ENCODE measurements at places on chromosomes 6 and 20.
A peak's percentile ranks its signal among the peaks of the same experiment; 100 is the strongest.

DNA sequence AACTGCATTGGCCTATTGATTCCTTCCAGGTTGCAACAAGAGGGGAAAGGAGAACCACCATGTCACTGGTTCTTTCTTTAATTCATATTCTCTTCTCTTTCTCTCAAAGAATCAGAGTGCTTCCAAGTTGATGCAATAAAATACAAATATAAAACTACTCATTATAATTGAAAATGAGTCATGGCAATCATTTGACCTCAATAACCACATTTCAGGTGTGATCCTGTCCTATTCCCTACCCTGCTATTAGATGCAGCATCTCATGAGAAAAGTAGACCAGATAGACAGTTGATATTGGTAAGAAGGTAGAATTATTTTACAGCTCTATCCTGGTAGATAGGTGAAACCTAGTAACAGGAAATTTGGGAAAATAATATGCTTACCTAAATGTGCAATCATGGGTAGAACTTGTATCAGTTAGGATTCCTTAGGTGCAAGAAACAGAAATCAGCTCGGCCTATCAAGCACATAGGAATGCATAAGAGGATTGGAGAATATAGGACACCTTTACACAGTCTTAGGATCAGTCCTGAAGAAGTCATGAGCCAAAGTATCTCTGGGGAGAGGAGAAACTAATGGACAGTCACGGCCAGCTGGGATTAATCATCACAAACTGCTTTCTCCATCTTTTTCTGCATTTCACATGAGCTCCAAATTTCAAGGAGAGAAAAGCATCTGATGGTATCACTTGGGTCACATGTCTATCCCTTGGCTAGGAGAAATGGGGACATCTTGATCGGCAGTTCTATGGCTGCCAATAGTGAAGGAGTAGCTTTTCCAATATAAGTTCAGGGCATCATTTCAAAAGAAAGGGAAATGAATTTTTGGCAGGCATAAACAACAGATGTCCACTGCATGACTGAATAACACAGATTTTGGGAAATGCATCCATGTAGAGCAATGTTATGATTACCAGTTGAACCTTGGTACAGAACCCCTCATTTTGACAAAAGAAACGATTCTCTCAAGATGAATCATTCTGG, 19.3 kb upstream of the RNF146 start:
- H3K36me3 ChIP-seq, result no peaks in the 10 kb centered on the region
- H3K4me3 ChIP-seq, result no peak overlapping the region
- no peaks in the 10 kb centered on the region for H3K27me3 ChIP-seq
- no peaks in the 10 kb centered on the region for H3K4me1 ChIP-seq

- DNase-seq, result no peak
- no peak overlapping the region for H3K4me3 ChIP-seq
- H3K27ac ChIP-seq, result no peak overlapping the region
- H3K27me3 ChIP-seq, result no peaks in the 10 kb centered on the region
Observed at GRCh38 chr6:105645958-105646357, 243.1 kb upstream of the PREP start.

DNA sequence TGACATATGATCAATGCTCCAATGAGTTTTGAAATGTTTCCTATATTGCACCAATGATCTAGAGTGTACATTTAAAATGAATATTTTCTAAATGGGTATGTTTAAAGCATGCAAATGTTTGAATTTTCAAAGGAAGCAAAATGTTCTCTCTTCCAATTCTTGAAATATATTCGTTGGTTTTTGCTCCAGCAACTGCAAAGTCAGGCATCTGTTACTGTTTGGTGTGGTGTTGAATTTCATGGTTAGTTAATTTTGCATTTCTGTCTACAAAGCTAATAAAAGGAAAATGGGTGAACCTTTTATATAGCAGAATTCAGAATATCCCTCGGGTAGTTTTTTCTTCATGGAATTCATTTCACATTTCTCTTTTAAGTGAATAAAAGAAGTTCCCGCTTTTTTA, 1018.3 kb downstream of the GRIK2 start:
- H3K4me3 ChIP-seq, result no peak overlapping the region
- H3K27ac ChIP-seq, result no peak overlapping the region
- no peaks in the 10 kb centered on the region for H3K27me3 ChIP-seq
- H3K4me1 ChIP-seq, result no peaks in the 10 kb centered on the region
- no peak for DNase-seq

- no peak for DNase-seq
- no peaks in the 10 kb centered on the region for H3K36me3 ChIP-seq
- peaks cover 10% of the 10 kb centered on the region for H3K27me3 ChIP-seq
- H3K4me3 ChIP-seq, result no peak overlapping the region
- H3K4me1 ChIP-seq, result no peaks in the 10 kb centered on the region
Observed at GRCh38 chr20:48571949-48572847, 255.6 kb downstream of the PREX1 start.

- H3K4me1 ChIP-seq, result no peaks in the 10 kb centered on the region
- no peaks in the 10 kb centered on the region for H3K36me3 ChIP-seq
- no peak overlapping the region for H3K4me3 ChIP-seq
- DNase-seq, result no peak
- peak overlapping the region; percentile 43 for H3K27ac ChIP-seq
Observed at GRCh38 chr6:63476302-63476701, 96.0 kb upstream of the LOC128125822 start.

DNA sequence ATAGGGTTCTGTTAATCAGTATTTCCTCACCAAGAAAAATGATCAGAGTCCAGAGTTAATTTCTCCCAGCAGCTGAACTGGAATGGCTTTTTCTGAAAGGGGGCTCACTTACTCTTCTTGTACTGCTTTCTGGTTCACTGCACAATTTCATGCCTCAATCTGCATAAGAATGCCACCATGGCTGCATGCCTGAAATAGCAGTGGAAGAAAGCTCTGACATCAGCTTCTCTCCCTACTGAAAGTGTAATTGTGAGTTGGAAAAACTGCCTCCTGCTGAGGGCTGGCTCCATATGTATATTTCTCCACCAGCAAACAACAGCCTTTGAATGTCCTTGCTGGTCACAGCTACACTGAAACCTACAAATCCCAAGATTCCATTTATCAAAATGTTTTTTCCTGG, 1027.2 kb upstream of the GJE1 start:
- no peak for DNase-seq
- H3K27ac ChIP-seq, result no peak overlapping the region
- H3K27me3 ChIP-seq, result no peaks in the 10 kb centered on the region
- no peaks in the 10 kb centered on the region for H3K36me3 ChIP-seq

DNA sequence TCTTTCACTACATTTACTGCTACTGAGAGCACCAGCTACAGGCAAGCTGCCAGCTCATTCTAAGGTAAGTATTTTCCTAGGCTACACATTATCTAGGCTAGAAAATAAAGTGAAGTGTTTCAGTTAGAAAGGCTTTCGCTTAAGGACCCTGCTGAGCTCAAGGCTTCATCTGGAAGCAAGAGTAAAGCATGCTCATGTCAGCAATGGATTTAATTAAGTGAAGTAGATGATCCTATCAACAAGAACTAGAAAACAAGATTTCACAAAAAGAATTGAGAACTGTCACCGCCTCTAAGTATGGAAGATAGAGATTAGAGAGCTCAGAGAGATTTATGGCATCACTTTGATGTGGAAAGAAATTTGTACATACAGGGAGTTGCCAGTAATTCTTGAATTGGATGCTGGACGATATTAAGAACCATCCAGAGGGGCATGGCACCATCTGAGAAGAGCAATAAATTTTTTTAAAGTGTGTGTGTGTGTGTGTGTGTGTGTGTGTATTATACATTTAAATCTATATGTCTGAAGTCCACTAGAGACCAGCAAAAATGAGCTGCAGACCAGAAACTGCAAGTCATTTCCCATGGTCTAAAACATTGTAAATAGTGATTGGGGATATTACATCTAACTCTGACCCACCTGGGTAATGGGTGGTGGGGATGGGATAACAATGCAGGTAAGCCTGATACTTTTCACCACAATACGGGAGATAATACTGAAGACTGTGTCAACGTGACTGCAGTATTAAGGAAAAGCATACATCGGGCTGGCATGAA, 105.2 kb upstream of the MAP7 start:
- no peak for DNase-seq
- no peaks in the 10 kb centered on the region for H3K4me1 ChIP-seq
- H3K36me3 ChIP-seq, result peaks cover 38% of the 10 kb centered on the region
- H3K27me3 ChIP-seq, result no peaks in the 10 kb centered on the region

- peaks cover 5% of the 10 kb centered on the region for H3K4me1 ChIP-seq
- H3K36me3 ChIP-seq, result no peaks in the 10 kb centered on the region
- H3K27ac ChIP-seq, result no peak overlapping the region
- no peak for DNase-seq
Observed at GRCh38 chr6:44285552-44286284, 15.5 kb downstream of the TMEM151B start.

DNA sequence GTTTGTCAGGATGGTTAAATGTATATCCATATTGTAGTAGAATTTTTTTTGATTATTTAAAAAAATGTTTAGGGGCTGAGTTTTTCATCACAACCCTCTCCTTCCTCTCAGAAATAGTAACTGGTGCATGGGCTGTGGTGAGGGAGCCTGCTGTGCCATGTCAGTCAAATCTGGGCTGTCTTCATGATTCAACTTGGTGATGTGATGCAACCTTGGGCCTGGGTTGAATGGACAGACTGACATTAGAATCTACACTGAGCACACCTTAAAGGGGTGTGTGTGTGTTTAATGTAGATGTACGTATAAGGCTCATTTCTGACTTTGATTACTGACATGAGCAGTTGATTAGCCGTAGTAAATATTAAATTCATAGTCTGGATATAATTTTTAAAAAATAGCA, 3.7 kb downstream of the TJAP1 start:
- no peaks in the 10 kb centered on the region for H3K27me3 ChIP-seq
- peaks cover 58% of the 10 kb centered on the region for H3K4me1 ChIP-seq
- H3K36me3 ChIP-seq, result peaks cover 23% of the 10 kb centered on the region
- DNase-seq, result no peak

GRCh38 chr6:22643780-22644179, 74.4 kb downstream of the HDGFL1 start:
- no peak overlapping the region for H3K4me3 ChIP-seq
- no peak overlapping the region for H3K27ac ChIP-seq
- DNase-seq, result no peak
- H3K4me1 ChIP-seq, result no peaks in the 10 kb centered on the region
- no peaks in the 10 kb centered on the region for H3K27me3 ChIP-seq
- no peaks in the 10 kb centered on the region for H3K36me3 ChIP-seq

DNA sequence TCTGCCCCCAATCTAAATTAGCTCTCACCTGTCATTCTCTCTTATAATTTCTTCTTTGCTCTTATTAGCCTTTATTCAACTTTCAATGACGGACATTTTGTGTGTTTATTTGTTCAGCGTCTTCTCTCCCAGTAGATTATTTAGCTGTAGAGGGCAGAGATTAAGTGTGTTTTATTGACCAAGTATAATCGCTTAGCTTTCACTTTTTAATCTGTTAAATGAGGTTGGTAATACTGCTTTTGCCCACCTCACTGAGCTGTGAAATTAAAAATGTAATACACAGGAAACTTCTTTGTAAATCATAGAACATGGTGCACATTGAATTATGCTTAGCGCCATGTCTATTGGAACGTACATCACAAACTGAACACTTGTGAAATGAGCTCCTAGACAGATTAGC, 3.5 kb upstream of the CCN6 start:
- H3K4me3 ChIP-seq, result no peak overlapping the region
- no peak for DNase-seq
- H3K4me1 ChIP-seq, result no peaks in the 10 kb centered on the region
- no peaks in the 10 kb centered on the region for H3K27me3 ChIP-seq

DNA sequence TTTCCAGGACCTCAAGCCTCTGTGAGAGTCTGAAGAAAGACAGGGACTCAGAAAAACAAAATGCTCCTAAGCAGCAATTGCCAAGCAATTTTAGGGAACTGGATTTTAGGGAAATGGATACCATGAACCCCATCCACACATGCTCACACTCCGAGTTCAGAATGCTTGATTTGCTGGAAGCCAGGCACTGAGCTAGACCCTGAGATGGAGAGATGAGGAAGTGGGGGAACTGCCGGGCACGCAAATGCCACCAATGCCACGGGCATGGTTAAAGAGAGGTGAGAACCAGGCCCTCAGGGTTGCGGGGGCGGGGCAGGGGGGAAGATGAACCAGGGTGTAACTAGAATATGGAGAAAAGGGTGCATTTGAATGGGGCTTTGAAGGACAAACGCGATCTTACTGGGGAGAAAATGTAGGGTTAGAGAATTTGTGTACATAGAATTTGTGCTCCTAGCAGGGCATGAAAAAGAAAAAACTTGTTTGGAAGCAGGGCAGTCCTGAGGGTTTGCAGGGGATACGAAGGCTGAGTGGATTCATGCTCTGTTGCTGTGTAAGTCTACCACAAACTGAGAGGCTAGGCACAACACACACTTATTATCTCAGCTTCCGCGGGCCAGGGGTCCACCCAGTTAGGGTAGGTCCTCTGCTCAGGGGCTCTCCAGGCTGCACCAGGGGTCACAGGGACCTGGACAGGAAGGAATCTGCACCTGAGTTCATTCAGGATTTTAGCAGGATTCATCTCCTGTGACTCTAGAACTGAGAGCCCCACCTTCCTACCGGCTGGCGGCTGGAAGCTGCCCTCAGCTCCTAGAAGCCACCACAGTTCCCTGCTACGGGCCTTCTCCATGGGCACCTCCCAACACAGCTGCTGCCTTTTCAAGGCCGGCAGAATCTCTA, 108.0 kb downstream of the SNX5 start:
- H3K27ac ChIP-seq, result no peak overlapping the region
- H3K4me3 ChIP-seq, result no peak overlapping the region
- DNase-seq, result no peak
- no peaks in the 10 kb centered on the region for H3K36me3 ChIP-seq
- H3K27me3 ChIP-seq, result no peaks in the 10 kb centered on the region

DNA sequence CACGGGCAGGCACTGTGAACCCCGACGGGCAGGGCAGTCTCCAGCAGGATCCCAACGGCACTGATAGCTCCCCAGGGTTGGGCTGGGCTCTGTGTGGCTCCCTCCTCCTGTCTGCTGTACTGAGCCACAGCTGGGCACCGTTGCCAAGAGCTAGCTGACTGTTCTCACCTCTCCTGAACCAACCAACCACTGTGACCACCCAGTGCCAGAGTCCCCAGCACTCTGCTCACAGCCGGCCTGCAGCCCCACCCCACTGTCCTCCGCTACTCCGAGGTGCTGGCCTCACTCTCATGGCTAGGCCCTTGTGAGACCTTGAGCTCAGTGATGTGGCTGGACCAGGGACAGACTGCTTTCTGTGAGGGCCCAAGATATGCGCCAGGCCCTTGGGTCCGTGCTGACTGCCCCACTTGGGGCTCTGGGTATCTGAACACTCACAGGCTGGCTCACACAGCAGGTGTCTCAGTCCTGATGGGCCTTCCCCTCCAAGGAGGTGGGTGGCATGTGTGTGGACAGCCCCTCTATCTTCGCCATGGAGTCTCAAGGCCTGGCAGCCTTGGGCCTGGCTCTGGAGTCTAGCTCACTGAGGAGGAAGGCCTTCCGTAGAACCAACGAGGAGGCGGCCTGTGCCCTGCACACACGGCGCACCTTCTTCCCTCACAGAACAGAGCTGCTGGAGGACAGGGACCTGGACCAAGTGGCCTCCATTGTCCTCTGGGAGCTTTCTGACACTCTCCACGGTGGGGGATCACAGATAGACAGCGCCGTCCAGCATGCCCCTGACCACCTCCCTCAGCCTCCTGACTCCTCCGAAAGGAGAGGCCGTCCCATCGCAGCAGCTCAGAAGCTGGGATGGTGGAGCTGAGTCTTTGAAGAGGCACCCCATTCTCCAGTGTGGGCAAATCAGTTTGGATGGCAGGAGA, 53.5 kb downstream of the TCP11 start:
- peaks cover 93% of the 10 kb centered on the region for H3K36me3 ChIP-seq
- H3K4me1 ChIP-seq, result peaks cover 15% of the 10 kb centered on the region
- no peak for DNase-seq
- H3K4me3 ChIP-seq, result no peak overlapping the region

- H3K36me3 ChIP-seq, result peaks cover 11% of the 10 kb centered on the region
- no peak overlapping the region for H3K4me3 ChIP-seq
- no peak overlapping the region for H3K27ac ChIP-seq
- DNase-seq, result no peak
- H3K27me3 ChIP-seq, result no peaks in the 10 kb centered on the region
Observed at GRCh38 chr20:34269996-34270627, 28.9 kb downstream of the ASIP start.
